ENCODE measurements at places on chromosomes 5 and 9. TPM values are rescaled to one million over a fixed set of nuclear protein-coding genes. Genes with fewer than 3 reads are reported as not detected.

The DNAI1 gene
- 1.1 TPM for total RNA-seq

GRCh38 chr9:79812507-79813257 is 240.9 kb downstream of the TLE4 start:
- H3K27ac ChIP-seq, result no peak overlapping the region
- DNase-seq, result no peak
- H3K4me3 ChIP-seq, result no peak overlapping the region
- H3K4me1 ChIP-seq, result no peaks in the 10 kb centered on the region
- H3K36me3 ChIP-seq, result no peaks in the 10 kb centered on the region

GRCh38 chr5:159262472-159262858 is 625 bp upstream of the UBLCP1 start:
- peak; percentile 18 for DNase-seq
- no peaks in the 10 kb centered on the region for H3K36me3 ChIP-seq
- no peaks in the 10 kb centered on the region for H3K4me1 ChIP-seq
- H3K4me3 ChIP-seq, result peak overlapping the region; percentile 98

The PTGDS gene
- total RNA-seq, result 3.1 TPM

DNA sequence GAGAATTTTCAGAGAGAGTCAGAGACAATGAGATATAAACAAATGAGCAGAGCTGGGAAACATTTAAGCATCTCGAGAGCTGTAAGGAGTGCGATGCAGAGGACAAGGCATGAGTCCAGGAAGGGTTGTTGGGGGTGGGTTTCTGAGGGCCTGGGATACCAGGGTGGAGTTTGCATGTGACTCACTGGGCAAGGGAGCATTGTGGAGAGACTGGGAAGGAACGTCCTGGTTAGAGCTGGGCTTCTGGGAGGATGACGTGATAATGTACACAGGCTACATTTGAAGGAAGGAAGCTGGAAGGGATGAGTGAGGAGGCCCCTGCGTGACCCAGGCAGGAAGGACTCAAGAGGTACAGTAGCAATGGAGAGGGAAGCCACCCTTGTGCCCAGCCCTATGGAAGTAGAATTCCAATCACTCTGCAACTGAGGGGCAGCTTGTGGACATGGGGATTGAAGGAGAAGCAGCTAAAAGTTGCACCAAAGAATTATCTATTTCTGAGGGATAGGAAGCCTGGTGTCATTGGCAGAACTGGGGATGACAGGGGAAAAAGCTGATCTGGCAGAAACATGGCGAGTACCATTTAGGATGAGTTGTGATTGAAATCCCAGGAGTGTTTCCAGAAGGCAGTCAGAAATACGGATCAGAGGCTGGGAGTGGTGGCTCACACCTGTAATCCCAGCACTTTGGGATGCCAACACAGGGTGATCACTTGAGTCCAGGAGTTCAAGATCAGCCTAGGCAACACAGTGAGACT is 59.3 kb upstream of the AFAP1L1 start:
- H3K4me1 ChIP-seq, result peaks cover 17% of the 10 kb centered on the region
- no peak for DNase-seq
- no peak overlapping the region for H3K27ac ChIP-seq
- no peaks in the 10 kb centered on the region for H3K27me3 ChIP-seq
- H3K36me3 ChIP-seq, result no peaks in the 10 kb centered on the region
- H3K4me3 ChIP-seq, result no peak overlapping the region

- no peaks in the 10 kb centered on the region for H3K27me3 ChIP-seq
- H3K4me1 ChIP-seq, result no peaks in the 10 kb centered on the region
- H3K4me3 ChIP-seq, result no peak overlapping the region
- no peaks in the 10 kb centered on the region for H3K36me3 ChIP-seq
These were observed 311.2 kb upstream of the SEMA6A start for GRCh38 chr5:116885825-116886224.

DNA sequence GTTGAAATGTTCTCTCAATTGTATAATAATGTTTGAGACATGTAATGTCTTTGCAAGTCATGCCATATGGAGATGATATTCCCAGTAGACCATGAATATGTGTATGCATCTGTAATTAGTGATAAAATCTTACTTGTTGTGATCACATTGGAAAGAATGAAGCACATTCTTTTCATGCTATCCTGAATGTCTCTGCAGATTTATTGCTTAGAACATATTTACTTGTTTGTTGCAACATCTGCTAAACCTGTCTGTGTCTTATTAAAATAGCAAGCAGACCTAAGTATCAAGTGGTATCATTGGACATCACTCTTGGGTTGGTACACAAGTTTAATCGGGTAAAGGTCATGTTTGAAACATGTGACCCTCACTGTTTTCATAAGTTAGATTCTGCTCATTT is 265.5 kb upstream of the CD180 start:
- H3K27ac ChIP-seq, result no peak overlapping the region
- H3K36me3 ChIP-seq, result no peaks in the 10 kb centered on the region
- H3K4me3 ChIP-seq, result no peak overlapping the region
- no peaks in the 10 kb centered on the region for H3K4me1 ChIP-seq
- DNase-seq, result no peak

GRCh38 chr9:114246558-114246957 is 76.3 kb upstream of the ORM1 start:
- DNase-seq, result no peak
- H3K4me1 ChIP-seq, result no peaks in the 10 kb centered on the region
- H3K4me3 ChIP-seq, result no peak overlapping the region
- no peaks in the 10 kb centered on the region for H3K27me3 ChIP-seq

- H3K36me3 ChIP-seq, result no peaks in the 10 kb centered on the region
- no peak overlapping the region for H3K27ac ChIP-seq
- no peak overlapping the region for H3K4me3 ChIP-seq
- H3K27me3 ChIP-seq, result no peaks in the 10 kb centered on the region
These were observed 72.0 kb downstream of the RETREG1 start for GRCh38 chr5:16544607-16545374.

- no peaks in the 10 kb centered on the region for H3K36me3 ChIP-seq
- DNase-seq, result no peak
- no peak overlapping the region for H3K27ac ChIP-seq
- no peak overlapping the region for H3K4me3 ChIP-seq
- H3K27me3 ChIP-seq, result no peaks in the 10 kb centered on the region
- H3K4me1 ChIP-seq, result no peaks in the 10 kb centered on the region
These were observed 11.2 kb downstream of the CDKN2A start for GRCh38 chr9:21982861-21983560.

- H3K27me3 ChIP-seq, result no peaks in the 10 kb centered on the region
- peaks cover 8% of the 10 kb centered on the region for H3K36me3 ChIP-seq
- no peaks in the 10 kb centered on the region for H3K4me1 ChIP-seq
- no peak overlapping the region for H3K4me3 ChIP-seq
- H3K27ac ChIP-seq, result no peak overlapping the region
- DNase-seq, result no peak
These were observed 13.6 kb upstream of the CCDC180 start for GRCh38 chr9:97293818-97294217.

GRCh38 chr5:176734756-176735342 is 75.5 kb upstream of the UNC5A start:
- DNase-seq, result no peak
- H3K36me3 ChIP-seq, result no peaks in the 10 kb centered on the region
- H3K4me1 ChIP-seq, result no peaks in the 10 kb centered on the region
- H3K27ac ChIP-seq, result no peak overlapping the region
- no peak overlapping the region for H3K4me3 ChIP-seq

GRCh38 chr5:133838286-133838685 is 130.1 kb downstream of the C5orf15 start:
- H3K4me3 ChIP-seq, result no peak overlapping the region
- no peaks in the 10 kb centered on the region for H3K36me3 ChIP-seq
- peaks cover 73% of the 10 kb centered on the region for H3K27me3 ChIP-seq
- no peak overlapping the region for H3K27ac ChIP-seq

DNA sequence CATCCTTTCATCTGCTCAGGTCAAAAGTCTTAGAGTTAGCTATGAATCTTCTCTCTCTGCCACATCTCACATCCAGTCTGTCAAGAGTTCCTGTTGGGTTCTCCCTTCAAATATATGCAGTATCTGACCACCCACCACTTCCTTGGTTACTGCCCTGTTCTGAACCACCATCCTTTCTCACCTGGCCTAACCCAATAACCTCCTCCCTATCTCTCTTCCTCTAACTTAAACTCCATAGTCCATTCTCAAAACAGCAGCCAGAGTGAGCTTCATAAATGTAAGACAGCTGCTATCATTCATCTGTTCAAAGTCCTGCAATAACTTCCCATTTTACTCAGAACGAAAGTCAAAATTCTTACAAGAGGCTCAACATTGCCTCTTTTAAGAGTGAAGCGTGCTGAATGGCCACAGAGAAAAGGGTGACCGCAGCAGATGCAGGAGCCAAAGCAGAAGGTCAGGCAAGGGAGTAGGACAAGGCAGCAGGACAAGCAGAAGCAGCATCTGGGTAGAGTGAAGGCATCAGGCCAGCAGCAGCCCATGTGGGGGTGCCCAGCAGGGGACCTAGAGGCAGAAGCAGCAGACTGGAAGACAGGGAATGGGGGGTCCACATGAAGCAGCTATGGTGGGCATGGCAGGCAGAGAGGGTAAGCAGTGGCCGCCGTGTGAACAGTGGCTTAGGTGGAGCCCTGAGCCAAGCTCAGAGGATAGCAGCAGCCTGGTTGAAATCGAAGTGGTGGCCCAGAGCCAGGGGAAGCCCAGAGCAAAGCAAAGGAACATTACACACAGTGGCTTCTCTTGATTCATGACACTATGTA is 39.3 kb upstream of the CDC42SE2 start:
- no peak overlapping the region for H3K4me3 ChIP-seq
- no peak for DNase-seq

GRCh38 chr5:119333421-119333851 is 22.4 kb upstream of the TNFAIP8 start:
- no peaks in the 10 kb centered on the region for H3K36me3 ChIP-seq
- no peaks in the 10 kb centered on the region for H3K27me3 ChIP-seq
- H3K27ac ChIP-seq, result no peak overlapping the region
- H3K4me3 ChIP-seq, result no peak overlapping the region

- H3K36me3 ChIP-seq, result no peaks in the 10 kb centered on the region
- H3K4me3 ChIP-seq, result no peak overlapping the region
- H3K27ac ChIP-seq, result no peak overlapping the region
These were observed 560.7 kb downstream of the HTR1A start for GRCh38 chr5:63401436-63402046.

The ANKRD18A gene
- 24.2 TPM for total RNA-seq

DNA sequence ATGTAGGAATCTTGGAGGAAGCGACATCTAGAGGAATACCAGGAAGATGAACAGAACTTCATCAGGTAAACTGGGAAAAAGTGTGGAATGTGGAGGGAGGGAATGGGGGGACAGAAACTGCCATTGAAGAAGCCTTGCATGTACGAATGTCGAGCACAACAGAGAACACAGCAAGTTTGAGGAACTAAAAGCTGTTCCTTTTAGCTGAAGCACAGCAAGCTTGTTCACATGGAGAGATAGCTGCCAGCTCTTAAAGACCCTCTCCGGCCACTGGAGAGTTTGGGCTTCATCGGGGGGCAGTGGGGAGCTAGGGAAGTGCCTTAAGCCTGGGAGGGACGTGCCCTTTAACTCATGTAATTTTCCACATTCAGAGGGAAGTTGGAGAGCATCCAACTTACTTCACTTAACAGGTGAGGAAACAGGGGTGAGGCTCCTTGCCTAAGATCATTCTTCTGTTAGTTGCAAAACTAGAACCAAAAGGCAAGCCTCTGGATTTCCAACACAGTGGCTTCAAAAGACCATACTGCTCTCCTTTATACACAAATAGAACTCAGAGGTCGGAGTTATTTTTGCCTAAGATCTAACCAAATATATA is 2.3 kb upstream of the CYFIP2 start:
- no peak overlapping the region for H3K4me3 ChIP-seq
- H3K27me3 ChIP-seq, result 0 out of 2 replicates have a peak, but pooled peaks cover 4% of the 10 kb centered on the region
- no peak overlapping the region for H3K27ac ChIP-seq
- H3K36me3 ChIP-seq, result no peaks in the 10 kb centered on the region
- peaks cover 19% of the 10 kb centered on the region for H3K4me1 ChIP-seq

- no peaks in the 10 kb centered on the region for H3K36me3 ChIP-seq
- H3K4me1 ChIP-seq, result peaks cover 20% of the 10 kb centered on the region
These were observed 1.3 kb downstream of the ANP32B start for GRCh38 chr9:97984188-97985057.

- no peaks in the 10 kb centered on the region for H3K36me3 ChIP-seq
- DNase-seq, result no peak
- no peaks in the 10 kb centered on the region for H3K27me3 ChIP-seq
- peak overlapping the region; percentile 71 for H3K27ac ChIP-seq
These were observed 73.0 kb downstream of the MRPS27 start for GRCh38 chr5:72246954-72247442.

The KCNN2 gene
- not detected for total RNA-seq

DNA sequence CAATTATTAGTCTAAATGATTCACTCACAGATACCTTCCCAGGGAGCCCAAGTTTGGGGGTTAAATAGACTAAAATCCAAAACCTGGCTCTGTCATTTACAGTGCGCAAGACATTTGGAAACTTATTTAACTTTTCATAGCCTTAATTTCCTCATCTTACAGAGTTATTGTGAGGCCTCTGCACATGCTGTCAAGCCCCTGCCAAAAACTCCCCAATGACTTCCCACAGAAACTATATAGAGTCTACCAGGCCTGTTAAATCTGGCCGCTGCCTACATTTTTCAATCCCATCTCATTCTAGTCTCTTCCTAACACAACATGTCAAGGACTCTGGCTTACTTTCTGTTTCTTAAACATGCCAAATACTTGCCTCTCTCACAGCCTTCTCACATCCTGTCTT is 412.5 kb downstream of the ELAVL2 start:
- H3K27ac ChIP-seq, result no peak overlapping the region
- H3K27me3 ChIP-seq, result no peaks in the 10 kb centered on the region
- no peaks in the 10 kb centered on the region for H3K4me1 ChIP-seq
- H3K36me3 ChIP-seq, result no peaks in the 10 kb centered on the region

The LHX2 gene
- total RNA-seq, result 10.2 TPM

The IRX1 gene
- total RNA-seq, result not detected

DNA sequence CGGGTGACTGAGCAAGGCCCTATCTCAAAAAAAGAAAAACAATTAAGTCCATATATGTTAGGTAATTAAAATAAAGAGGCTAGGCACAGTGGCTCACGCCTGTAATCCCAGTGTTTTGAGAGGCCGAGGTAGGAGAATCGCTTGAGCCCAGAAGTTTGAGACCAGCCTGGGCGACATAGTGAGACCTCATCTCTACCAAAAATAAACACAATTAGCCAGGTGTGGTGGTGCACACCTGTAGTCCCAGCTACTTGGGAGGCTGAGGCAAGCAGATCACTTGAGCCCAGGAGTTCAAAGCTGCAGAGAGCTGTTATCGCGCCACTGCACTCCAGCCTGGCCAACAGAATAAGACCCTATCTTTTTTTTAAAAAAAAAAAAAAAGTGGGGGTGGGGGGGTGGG is 12.3 kb downstream of the WHRN start:
- H3K27me3 ChIP-seq, result no peaks in the 10 kb centered on the region
- H3K36me3 ChIP-seq, result no peaks in the 10 kb centered on the region
- H3K4me3 ChIP-seq, result no peak overlapping the region
- no peak for DNase-seq
- no peak overlapping the region for H3K27ac ChIP-seq
- H3K4me1 ChIP-seq, result no peaks in the 10 kb centered on the region

The PPP1R26 gene
- total RNA-seq, result 32.0 TPM

- no peaks in the 10 kb centered on the region for H3K36me3 ChIP-seq
- H3K27me3 ChIP-seq, result no peaks in the 10 kb centered on the region
- H3K4me1 ChIP-seq, result peaks cover 12% of the 10 kb centered on the region
- DNase-seq, result no peak
These were observed 85.2 kb upstream of the ALDH1A1 start for GRCh38 chr9:73038089-73038509.

- DNase-seq, result no peak
- peaks cover 21% of the 10 kb centered on the region for H3K4me1 ChIP-seq
- H3K27me3 ChIP-seq, result no peaks in the 10 kb centered on the region
- H3K27ac ChIP-seq, result no peak overlapping the region
- H3K36me3 ChIP-seq, result no peaks in the 10 kb centered on the region
These were observed 52.9 kb upstream of the VLDLR start for GRCh38 chr9:2568689-2569088.

The GALNT12 gene
- total RNA-seq, result 31.2 TPM

GRCh38 chr5:147558826-147559225 is 49.0 kb upstream of the DPYSL3 start:
- H3K4me3 ChIP-seq, result no peak overlapping the region
- no peaks in the 10 kb centered on the region for H3K36me3 ChIP-seq
- no peaks in the 10 kb centered on the region for H3K4me1 ChIP-seq
- H3K27me3 ChIP-seq, result 0 out of 2 replicates have a peak, but pooled peaks cover 7% of the 10 kb centered on the region
- no peak overlapping the region for H3K27ac ChIP-seq

Data from HCT116 (cell line).